Midbrain (tissue), 1 donor: ENCODE measurements at places on chromosomes 1 and 21.

GRCh38 chr1:116390195-116390594, 17.2 kb downstream of the ATP1A1 start:
- no peak for DNase-seq

- DNase-seq: no peak
These were observed 52.1 kb upstream of the GPR88 start for GRCh38 chr1:100485855-100486258.

DNA sequence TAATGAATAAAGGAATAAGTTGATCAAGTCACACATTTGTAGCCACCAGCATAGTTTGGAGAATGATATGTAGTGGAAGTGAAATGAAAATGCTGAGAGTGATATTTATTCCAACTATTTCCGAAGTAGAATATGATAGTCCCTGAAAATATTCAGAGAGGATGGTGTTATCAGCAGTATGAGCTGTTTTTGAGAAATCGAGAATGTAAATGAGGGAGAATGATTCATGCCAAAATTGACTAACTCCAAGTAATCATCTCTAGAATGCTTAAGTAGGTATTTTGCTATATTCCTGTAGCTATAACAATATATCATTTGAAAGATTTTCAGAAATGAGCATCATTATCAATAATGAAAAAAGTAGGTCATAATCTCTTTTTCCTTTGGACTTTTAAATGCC, 178.9 kb downstream of the PDE4B start:
- DNase-seq: no peak

GRCh38 chr1:34290831-34291230, 114.1 kb downstream of the C1orf94 start:
- DNase-seq: no peak
